ENCODE measurements at places on chromosomes 13 and 19.

DNA sequence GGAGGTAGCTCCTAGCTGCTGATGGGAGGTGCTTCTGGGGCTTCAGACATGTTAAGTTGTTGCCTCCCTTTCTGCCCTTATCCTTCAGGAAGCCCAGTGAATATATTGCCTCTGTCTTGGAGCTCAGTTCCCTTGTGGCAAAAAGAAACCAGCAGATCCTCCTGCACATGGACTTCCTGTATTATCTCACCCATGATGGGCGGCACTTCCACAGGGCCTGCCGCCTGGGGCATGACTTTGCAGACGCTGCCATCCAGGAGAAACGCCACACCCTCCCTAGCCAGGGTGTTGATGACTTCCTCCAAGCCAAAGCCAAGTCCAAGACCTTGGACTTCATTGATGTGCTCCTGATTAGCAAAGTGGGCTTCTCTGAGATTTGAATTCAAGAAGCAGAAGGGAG lies 6.0 kb upstream of the CYP4F12 start:
- no peak for DNase-seq

DNA sequence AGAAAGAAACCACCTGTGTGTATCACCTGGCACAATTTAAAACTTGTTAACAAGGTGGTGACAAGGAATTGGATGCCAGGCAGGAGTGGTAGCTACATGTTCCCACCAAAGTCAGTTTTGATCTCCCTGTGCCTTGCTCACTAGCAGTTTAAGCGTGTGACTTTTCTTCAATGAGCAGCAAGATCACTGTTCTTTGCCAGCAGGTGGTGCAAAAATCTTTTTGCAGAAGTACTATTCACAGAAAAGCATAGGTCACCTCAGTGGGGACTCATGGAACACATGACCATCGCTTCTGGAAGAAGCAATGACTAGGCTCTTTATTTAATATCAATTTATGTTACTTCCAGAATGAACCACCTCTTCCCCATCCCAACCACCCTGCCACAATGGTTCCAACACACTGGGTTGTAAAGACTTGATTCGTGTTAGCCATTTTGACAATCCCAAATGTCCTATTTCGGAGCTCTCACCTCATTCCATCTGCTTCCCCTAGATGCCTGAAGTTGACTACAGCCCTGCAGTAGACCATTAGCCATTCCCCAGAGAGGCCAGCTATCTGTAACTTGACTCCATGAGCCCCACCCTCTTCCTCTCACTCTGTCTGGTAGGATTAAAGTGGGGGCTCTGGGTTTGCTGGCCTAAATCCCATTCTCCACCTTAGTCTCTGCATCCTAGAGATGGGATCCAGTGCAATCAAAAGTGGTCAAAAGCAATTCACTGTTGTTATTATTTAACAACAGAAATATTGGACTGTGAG lies 59.1 kb upstream of the TNFRSF19 start:
- DNase-seq, result no peak

- no peak for DNase-seq
Observed at GRCh38 chr13:21164631-21165030, 11.7 kb downstream of the SKA3 start.

GRCh38 chr19:6480848-6481415 lies 655 bp downstream of the DENND1C start:
- DNase-seq, result no peak

GRCh38 chr13:95650696-95651095 lies 6.2 kb upstream of the DZIP1 start:
- DNase-seq, result no peak
